ENCODE measurements at places on chromosomes 11 and 22.

- no peak for DNase-seq
These were observed 159.6 kb upstream of the CADM1 start for GRCh38 chr11:115663790-115664189.

GRCh38 chr11:1573903-1574237 is 1.8 kb upstream of the DUSP8 start:
- no peak for DNase-seq

DNA sequence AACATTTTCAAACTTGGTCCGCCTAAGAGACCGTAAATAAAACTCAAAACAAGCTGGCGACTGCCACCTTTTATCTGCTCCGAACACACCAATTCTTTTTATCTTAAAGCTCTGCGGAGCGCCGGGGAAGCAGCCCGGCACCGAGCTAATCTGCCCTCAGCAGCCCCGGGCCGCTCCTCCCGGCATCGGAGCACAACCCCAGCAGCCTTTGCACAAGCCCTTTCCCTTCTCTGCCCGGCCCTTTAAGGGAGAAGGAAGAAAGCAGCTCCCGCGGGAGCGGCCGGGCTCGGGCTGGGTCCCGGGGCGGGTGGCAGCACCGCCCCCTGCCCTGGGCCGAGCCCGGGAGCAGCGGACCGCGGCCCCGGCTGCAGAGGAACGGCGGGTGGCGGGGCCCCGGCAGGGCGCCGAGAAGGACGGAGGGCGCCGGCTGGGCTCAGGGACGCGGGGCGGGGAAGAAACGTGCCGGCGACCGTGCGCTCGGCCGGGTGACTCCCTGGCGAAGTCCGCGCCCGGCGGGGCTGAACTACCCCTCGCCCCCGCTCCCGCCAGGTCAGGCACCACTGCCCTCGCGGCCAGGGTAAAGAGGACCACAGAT is 133.6 kb upstream of the C11orf58 start:
- DNase-seq, result peak; percentile 8

DNA sequence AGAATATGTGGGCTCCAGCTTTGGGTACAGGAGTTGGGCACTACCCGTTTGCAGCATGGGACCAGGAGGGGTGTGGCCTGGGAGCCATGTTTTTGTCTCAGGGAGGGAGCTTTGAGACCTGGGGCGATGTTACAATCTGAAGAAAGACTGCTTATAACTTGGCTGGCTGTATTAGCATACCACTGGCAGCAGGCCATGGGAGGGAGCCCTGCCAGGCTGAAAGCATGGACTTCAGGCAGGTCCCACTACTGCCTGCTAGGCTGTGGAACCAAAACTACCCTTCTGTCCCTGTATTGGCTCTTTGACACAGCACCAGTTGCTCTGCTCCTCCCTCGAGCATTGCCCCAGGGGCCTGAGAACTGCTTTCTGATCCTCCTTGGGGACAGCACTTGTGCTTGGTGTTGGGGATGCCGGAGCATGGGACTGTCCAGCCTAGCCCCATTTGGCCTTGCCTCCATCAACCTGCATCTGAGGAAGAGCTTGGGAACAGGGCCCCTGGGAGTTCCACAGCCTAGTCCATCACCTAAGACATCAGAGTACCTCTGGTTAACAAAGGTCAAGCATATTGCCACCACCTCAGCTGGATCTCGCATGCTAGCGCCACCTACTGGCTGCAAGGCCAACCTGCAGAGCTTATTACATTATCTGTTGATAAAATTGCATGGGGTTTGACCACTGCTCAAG is 217.4 kb downstream of the SBF2 start:
- DNase-seq, result peak; percentile 21

GRCh38 chr22:40578171-40578570 is 58.3 kb downstream of the MRTFA start:
- DNase-seq, result no peak

GRCh38 chr11:1228101-1228821 is 5.4 kb downstream of the MUC5B start:
- DNase-seq, result no peak

- peak; percentile 90 for DNase-seq
These were observed 965 bp downstream of the OR9Q1 start for GRCh38 chr11:58024601-58025091.

GRCh38 chr22:25053153-25053805 is 100.8 kb downstream of the KIAA1671 start:
- DNase-seq, result peak; percentile 50

- DNase-seq, result no peak
These were observed 733 bp downstream of the MEI1 start for GRCh38 chr22:41700108-41700364.

GRCh38 chr11:130055617-130056016 is 14.1 kb upstream of the APLP2 start:
- no peak for DNase-seq

DNA sequence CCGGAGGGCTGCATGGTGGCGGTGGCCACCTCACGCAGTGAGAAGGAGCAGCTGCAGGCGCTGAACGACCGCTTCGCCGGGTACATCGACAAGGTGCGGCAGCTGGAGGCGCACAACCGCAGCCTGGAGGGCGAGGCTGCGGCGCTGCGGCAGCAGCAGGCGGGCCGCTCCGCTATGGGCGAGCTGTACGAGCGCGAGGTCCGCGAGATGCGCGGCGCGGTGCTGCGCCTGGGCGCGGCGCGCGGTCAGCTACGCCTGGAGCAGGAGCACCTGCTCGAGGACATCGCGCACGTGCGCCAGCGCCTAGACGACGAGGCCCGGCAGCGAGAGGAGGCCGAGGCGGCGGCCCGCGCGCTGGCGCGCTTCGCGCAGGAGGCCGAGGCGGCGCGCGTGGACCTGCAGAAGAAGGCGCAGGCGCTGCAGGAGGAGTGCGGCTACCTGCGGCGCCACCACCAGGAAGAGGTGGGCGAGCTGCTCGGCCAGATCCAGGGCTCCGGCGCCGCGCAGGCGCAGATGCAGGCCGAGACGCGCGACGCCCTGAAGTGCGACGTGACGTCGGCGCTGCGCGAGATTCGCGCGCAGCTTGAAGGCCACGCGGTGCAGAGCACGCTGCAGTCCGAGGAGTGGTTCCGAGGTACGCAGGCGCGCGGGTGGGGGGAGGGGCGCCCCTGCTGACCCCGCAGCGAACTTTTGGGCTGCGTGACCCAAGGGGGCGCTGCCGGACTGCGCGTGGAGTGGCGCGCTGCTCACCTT is 670 bp downstream of the NEFH start:
- no peak for DNase-seq

DNA sequence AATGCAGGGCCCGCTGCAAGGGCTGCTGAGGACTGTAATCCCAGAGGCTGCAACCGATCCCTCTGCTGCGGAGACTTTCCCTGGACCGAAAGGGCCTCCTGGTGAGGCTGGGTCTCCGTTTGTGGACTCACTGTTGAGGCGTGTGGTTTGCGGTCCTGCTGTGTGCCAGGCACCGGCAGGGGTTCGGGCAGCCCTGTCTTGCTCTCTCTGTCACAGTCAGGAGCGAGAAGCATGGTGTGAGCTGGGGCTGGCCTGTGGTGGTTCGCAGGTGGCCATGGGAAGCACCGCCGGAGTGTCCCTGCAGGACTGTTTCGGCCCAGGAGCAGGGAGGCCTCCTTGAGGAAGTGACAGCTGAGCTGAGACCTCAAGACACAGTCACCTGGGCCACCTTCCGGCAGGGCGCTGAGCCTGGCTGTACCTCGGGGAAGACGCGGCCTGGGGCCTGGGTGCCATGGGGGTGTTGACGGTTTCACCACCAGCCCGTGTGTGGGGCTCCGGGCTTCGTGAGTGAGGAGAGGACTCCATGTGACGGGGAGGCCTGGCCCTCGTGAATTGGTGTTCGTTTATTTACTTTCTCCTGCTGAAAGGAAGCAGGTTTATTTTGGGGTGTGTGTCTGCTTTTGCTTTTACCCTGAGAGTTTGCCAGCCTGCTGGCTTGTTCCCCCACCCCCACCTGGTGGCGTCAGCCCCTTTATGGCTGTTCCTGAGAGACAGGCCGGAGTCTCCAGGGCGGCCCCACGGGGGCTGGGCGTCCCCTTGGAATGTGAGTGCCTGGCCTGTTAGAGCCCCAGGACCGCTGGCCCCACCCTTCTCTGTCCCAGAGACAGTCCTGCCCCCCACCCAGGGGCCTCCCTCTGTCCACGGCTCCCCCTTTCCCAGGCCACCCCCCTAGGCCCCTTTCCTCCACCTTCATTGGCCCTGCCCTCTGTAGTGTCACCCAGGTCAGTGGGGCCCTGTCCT is 122.5 kb downstream of the KCNQ1OT1 start:
- no peak for DNase-seq

DNA sequence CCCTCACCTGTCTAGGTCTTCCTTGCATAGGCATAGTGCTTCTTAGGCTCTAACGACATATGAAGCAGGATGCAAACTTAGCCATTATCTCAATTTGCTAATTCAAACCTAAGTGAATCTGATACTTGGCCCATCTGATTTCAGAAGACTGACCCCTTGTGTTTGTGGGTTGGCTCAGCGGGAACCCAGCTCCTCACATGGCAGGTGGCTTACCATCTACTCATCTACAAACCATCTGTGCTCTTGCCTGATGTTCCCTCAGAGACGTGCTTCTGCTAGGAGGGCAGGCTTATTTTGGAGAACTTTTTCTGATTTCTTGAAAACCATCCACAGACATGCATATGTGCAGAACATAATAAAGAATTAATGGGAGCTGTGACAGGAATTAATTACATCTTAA is 15.2 kb downstream of the ELMOD1 start:
- no peak for DNase-seq

DNA sequence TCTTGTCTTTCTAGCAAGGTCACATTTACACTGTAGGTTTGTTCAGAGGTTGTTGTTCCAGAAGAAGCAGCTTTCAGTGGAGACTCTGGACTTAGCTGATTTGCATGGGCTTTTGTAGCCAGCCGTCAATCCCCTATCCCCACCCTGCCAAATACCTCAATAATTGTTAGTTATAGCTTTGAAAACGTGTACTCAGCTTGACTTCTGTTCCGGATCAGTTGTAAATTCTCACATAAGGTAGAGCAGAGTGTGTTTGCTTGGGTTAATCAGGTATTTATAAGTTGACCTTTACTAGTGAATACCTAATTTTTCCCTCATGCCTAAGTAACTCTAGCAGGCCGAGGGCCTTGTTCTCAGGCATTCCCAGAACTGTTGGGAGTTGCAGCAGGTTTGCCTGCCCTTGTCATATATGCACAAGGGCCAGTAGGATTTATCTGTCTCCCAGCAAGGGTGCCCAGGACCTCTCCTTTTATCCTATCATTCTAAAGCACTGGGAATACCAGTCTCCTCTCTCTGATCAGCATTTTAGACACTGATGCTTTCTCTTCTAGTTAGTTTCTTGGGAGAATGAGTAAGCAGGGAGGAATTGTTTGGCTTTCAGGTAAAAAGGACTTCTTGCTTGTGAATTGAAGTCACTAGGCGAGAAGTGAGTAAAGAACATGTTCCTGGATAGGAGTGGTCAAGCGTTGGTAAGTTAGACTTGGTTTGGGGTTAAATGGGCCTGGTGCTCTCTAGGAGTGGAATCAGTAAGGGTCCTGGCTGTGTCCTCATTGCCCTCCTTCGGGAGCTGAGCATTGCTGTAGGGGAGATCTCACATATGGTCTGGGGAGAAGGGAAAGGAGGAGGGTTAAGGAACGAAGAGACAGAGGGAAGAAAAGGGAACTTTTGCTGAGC is 22.1 kb downstream of the STIM1 start:
- DNase-seq, result no peak

DNA sequence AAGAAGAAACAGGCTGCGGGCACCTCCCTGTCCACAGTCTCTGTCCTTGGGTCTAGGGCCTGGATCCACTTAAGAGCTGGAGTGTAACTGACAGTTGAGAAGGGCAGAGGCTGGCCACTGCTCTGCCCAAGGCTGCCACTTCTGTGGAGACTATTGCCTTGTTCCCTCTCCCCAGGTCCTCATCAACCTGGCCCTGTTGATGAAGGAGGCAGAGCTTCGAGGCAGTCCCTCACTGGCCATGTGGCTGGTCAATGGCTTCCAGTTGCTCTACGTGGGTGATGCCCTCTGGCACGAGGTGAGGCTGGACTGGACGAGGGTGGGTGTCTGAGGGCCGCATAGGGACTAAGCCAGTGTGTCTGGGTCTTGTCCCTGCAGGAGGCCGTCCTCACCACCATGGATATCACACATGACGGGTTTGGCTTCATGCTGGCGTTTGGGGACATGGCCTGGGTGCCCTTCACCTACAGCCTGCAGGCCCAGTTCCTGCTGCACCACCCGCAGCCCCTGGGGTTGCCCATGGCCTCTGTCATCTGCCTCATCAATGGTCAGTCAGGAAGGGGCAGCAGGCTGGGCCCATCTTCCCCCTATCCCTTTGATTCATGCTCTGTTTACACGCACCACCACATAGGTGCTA is 2.8 kb downstream of the ZNHIT2 start:
- DNase-seq, result no peak

- no peak for DNase-seq
These were observed 21.4 kb upstream of the PANX2 start for GRCh38 chr22:50148991-50149721.

- DNase-seq, result no peak
These were observed 17.0 kb upstream of the WDR74 start for GRCh38 chr11:62856333-62856895.

GRCh38 chr22:44098021-44098739 is 74.1 kb downstream of the PARVB start:
- no peak for DNase-seq

DNA sequence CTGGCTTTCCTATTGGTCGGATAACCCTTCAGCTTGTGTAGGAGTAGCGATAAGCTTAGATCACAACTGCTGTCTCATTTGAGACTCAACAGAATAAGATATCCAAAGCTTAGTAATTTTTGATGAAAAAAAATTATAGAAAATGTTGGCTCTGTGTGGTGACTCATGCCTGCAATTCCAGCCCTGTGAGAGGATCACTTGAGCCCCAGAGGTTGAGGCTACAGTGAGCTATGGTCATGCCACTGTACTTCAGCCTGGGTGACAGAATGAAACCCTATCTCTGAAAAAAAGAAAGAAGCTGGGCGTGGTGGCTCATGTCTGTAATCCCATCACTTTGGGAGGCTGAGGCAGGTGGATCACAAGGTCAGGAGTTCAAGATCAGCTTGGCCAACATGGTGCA is 55.6 kb upstream of the RRM1 start:
- no peak for DNase-seq

DNA sequence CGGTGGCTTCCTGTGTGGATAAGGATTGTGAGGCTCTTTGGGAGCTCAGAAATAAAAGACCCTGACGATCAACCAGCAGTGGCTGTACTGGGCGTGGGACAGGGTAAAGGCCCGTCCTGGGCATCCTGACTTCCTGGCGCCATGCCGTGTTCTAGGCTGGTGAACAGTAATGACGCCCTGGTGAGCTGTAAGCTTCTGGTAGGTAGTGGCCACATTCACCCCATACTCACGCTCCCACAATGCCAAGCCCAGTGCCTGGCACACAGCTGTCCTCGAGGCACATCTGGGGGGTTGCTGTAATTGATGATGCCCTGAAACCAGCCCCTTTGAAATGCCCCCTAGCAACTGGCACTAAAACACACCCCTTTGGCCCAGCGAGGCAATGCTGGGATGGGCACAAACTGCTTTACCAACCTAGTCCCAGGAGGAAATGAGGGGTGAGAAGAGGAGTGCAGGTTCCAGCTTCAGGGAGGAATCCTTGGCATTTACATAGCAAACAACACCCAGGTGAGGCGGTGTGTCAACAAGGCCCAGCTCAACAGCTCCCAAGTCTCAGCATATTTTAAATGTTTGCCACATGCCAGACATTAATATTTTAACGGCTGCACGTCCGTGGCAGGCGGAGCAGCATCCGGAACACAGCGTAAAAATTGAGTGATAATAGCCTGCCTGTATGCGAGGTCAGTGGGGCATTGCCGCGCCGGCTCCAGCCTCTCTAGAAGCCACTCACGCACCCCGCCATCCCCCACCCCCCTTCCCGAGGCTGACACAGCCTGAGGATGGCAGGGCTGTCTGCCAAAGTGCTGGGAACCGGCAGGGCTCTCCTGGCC is 79.3 kb downstream of the DSCAML1 start:
- DNase-seq, result no peak

Measured in stromal cell of bone marrow (primary cell).